ENCODE measurements at places on chromosomes 1 and 21.

- no peak for DNase-seq
Measured at GRCh38 chr1:202702088-202702487, 8.2 kb downstream of the SYT2 start.

DNA sequence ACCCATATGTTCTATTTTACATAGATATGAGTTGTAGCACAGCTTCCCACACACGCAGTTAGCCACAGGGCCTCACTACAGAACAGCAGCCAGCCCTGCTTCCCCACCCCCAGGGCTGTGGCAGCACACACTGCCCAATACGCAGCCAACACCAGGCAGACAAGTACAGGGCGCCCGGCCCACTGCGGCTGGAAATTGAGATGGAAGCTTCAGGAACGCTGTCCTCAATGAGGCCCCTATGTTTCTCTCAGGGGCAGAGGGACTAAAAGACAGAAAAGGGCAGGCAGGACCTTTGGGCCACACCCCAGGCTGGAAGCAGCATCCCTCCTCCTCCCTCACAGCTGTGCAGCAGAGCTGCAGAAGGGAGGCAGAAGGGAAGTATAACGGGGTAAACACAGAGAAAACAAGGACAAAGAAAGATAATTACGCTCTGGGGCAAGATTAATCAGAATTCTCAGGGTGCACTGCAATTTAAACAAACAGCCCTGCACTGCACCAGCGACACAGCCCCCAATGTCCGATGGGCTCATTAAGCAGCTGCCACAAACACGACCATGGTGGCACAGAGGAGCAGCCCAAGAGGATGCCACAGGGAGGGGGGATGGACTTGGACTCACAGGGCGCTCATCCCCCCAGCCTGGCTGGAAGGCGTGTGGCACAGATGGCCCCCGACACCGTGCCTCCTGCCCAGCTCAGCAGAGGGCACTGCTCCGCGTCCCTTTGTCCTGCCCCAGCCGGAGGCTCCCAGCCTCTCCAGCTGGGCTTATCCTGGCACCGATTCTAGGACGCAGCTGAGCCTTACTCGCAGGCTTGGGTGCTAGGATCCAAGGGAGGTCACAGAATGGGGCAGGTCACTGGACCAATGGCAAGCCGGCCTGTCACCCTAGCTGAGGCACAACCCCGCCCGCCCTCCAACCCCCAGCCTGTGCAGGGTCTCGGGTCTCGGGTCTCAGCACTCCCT, 14.2 kb downstream of the WDR4 start:
- no peak for DNase-seq

DNA sequence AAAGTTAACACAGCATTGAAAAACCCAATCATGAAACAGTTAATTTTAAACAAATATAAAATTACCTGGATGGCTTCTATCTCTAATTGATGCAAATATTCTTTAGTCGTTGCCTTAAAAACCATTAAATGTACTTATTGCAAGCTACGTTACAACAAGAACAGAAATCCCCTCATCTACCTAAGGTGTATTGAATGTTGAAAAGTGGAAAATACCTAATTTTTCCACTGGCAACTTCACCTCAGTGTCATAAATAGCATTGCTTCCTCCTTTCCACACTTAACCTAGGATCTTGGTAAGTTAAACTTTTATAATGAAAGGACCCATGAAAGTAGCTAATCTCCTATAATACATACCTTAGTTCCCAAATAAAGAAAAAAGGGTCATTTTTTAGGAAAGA, 5.4 kb downstream of the GADD45A start:
- DNase-seq = no peak

DNA sequence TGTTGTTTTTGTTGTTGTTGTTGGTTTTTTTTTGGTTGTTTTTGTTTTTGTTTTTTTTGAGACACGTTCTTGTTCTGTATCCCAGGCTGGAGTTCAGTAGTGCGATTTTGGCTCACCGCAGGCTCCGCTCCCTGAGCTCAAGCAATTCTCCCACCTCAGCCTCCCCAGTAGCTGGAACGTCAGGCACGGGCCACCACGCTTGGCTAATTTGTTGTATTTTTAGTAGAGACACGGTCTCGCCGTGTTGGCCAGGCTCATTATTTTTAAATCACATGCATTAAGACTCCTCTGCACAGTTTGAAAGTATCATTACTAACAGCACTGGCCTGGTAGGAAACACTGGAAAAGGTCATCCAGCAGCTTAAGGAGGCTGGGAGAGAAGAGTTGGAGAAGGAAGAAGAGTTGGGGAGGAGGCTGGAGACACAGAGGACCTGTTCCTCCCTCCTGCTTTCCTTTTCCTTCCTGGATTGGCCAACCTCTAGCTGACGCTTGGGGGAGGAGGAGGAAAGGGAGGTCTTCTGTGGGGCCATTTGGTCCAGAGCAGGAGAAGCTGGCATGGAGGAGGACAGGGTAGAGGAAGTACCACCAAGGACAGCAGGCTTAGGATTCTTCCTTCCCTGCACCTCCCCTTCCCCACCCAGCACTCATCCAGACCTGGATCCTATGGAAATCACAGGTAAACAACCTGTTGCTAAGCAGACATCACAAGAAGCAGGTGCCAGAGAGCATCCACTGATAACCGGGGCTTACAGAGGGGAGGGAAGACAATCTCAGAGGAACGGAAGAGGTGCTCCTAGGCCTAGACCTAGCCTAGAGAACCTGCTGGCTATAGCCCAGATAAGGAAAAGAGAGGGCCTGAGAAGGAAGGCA, 71.9 kb upstream of the GOLT1A start:
- DNase-seq = no peak

DNA sequence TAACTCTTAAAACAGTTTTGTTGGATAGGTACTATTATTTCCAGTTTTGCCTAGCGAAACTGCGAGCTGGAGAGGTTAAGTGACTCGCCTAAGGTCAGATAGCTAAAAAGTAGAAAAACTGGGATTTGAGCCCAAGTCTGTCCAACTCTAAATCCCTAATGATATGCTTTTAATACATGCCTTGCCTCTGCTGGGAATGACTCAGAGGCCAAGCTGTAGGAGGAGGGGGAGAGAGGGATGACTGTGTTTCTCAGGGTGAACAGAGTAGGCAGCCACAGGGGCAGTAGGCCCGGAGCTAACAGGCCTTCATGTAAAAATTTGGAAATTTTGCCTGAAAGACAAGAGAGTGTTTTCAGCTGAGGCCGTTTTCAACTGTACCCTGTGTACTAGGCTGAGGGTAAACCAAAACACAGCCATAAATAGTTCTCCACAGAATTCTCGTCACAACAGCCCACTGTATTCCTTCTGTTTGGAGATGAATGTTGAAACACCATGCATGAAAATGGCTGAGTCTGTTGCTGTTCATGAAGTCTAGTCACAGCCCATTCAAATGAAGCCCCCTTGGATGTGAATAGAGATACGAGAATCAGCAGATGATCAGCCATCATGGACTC, 107.5 kb upstream of the HOOK1 start:
- DNase-seq = peak; percentile 78

DNA sequence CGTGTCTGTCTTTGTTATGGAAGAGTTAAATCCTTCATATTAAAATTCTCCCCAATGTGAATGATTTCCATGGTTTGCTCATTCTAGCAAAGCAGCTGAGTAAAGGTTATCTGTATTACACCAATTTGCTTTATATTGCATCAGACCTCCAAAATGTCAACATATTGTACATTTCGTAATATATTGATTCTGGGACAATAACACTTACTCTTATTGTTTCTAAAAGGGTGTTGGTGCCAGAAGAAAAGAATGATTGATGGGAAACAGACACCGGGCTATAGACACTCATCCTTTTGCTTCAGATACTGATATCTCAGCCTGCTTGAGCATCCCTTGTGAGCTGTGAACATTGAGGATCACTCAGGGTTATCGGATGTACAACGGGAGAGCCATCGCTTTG, 7.0 kb downstream of the NTNG1 start:
- no peak for DNase-seq

DNA sequence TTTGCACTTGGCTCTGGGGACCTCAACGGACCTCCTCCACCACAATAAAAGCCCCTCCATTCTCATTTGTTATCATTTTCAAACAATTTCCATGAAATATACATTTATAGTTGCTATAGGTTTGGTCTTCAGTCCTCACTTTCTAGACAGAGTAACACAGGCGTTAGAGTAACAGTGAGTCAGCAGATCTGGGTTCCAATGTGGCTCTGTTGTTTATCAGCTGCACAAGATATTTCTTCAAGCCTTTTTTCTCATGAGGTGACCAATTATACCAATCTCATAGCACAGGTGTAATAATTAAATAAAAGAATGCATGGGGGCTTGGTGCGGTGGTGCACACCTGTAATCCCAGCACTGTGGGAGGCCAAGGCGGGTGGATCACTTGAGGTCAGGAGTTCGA, 32.8 kb upstream of the PSMB2 start:
- no peak for DNase-seq

DNA sequence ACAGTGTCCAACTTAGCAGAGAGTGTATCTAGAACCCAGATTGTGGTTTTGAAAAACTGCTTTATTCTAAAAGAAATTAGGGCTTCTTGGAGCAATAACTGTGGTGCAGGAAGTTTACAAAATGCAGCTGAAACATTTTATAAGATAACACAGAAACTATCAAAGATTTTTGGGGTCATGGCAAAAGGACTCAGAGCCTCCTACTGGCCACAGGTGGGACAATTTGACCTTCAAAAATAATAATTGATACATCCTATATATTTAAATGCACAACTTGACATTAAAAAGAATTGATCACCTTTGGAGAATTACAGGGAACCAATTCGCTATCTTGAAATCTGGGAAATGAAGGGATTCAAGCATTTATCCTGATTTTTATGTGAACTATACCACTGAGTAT, 235.2 kb downstream of the RPS6KC1 start:
- no peak for DNase-seq

- no peak for DNase-seq
Measured at GRCh38 chr1:15420853-15421465, 11.3 kb downstream of the EFHD2 start.

DNA sequence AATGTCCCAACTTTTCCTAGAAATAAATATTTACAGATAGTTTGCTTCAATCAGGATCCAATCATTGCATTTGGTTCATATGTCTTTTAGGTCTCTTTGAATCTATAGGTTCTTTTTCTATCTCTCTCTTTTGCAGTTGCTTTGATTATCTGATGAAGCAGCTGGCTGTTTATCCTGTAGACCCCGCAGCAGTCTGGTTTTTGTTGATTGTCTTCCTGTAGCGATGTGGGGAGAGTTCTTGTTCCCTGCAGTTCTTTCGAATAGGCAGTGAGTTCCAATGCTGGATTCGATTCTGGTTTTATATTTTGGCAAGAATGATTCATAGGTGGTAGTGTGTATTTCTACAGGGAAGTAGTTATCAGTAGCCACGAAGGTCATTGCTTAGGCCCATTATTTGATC, 7.4 kb upstream of the MIXL1 start:
- no peak for DNase-seq

DNA sequence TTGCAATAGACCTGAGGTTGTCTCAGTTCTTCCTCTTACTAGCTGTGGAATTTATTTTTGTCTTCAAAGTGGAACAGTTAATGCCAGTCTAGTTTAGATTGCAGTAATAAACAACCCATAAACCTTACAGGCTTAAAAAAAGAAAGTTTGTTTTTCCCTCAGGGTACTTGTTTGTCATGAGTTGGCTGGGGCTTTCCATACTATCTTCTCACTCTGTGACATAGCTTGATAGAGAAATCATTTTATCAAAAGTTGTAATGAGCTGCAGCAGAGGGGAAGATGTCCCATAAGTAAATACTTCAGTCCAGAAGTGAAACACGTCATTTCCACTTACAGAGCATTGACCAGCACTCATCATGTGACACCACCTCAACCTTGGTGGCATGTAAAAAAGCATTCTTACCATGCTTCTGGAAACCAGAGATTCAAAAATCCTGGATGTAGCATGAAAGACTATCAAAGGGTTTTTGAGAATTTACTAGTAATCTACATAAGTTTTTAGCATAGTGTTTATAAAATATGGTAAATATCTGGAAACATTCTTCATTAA, 62.8 kb upstream of the COL11A1 start:
- no peak for DNase-seq

GRCh38 chr1:3036447-3037280, 15.4 kb downstream of the ACTRT2 start:
- no peak for DNase-seq

- no peak for DNase-seq
Measured at GRCh38 chr1:118395430-118395991, 210.5 kb upstream of the SPAG17 start.

- peak; percentile 17 for DNase-seq
Measured at GRCh38 chr1:190436615-190437014, 41.0 kb downstream of the BRINP3 start.

DNA sequence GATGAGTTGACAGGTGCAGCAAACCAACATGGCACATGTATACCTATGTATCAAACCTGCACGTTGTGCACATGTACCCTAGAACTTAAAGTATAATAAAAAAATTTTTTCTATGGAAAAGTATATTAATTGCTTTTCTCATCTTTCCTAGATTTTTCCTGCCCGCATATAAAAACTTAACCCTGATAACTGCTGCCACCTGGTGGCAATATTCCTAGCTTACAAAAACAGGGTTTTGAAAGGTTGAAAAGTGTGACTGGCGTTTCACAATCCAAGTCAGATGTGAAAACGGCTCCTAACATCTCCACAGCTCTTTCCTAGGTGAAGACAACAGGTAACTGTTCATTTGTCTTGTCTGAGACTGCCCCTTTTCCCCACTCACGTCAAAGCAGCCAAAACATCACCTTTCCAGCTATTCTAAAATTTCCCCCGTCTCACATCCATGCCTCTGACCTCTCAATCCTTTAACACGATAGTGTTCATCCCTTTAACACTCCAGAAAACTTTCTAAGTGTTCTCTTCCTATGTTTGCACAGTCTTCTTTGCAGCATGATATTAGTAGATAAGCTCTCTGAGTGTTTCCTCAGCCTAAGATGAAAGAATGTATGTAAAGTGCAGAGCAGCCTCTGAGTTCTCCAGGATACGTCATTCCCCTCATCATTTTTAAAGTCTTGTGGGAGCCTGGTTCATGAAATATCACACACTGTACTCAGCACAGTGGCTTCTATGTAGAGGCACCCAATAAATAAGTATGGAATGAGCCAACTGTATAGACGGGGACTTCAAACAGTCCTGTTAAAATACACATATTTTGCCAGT, 27.5 kb downstream of the OVGP1 start:
- peak; percentile 30 for DNase-seq

GRCh38 chr1:223233410-223234169, 90.5 kb upstream of the TLR5 start:
- DNase-seq = peak; percentile 72

- DNase-seq = no peak
Measured at GRCh38 chr21:29696937-29697336, 242.9 kb downstream of the GRIK1 start.

GRCh38 chr1:50917138-50918137, 42.6 kb downstream of the FAF1 start:
- DNase-seq = no peak

- no peak for DNase-seq
Measured at GRCh38 chr1:238999944-239000343, 386.4 kb upstream of the CHRM3 start.

GRCh38 chr1:164723296-164723798, 164.4 kb downstream of the PBX1 start:
- DNase-seq = no peak

GRCh38 chr1:117679299-117679698, 73.5 kb downstream of the TENT5C start:
- DNase-seq = no peak

- no peak for DNase-seq
Measured at GRCh38 chr1:12152113-12152891, 14.5 kb upstream of the TNFRSF1B start.

All from HS-27A (cell line).